AG10803 (cell line): ENCODE measurements at places on chromosomes 16 and 17.

DNA sequence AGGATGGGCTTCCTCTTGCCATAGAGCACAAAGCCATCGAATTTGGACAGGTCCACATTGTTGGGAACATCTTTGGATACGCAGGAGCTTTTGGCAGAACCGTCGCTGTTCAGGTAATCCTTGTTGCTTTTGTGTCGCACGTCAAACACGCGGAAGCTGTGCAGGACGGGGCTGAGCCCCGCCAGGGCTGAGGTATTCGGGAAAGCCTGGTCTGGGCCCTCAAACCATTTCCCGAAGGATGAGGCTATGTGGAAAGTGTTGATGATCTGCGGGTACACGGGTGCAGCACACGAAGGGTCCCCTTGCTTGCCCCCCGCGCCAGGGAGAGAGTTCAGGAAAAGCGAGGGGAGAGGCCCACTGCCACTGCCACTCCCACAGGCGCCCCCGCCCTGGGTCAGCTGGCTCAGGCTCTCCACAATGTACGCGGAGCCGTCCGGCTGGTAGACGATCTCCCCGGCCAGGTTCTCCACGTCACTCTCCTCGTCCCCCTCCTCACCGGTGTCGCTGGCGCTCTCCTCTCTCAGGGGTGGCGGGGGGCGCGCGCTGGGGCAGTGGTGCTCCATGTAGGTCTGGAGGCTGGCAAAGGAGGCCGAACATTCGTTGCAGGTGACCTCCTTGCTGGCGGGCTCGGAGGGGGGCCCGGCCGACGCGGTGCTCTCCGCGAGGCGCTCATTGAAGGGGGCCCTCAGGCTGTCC lies 88.5 kb downstream of the ZFHX3 start:
- no peak for DNase-seq

DNA sequence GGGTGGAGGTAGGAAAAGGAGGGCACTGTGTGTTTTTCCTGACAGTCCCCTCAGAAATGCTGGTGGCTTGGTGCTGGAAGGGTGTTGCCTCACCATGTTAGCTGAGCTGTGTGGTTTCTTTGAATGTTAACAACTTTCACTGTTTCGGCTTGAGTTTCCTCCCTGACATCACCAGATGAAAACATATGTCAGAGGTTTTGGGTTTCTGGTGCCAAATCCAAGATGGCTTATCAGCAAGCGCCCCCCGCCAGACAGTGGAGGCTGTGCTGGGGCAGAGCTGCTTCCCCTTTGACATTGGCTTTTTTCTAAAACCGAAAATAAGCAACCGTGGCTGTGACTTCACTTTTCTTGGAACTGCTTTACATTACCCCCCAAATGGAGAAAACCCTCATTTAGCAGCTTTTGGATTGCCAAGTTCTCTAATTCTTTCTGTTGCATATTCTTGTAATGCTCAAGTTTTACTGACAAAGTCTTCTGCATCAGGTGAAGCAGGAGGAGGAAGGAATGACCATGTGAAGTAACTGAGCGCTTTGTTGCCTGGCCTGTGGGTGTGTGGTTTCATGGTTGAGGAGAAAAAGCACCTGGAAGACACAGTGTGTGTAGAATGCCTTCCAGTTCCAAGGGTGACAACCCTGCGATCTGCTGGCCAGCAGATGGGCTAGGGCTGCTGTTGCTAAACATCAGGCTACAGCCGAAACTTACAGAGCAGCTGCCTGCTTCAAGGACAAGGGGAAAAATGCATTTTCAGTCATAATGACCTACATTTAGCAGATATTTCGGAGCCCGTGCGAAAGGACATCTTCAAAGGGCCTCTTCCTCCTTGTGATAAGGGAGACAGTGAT lies 9.7 kb downstream of the RMI2 start:
- DNase-seq = peak; percentile 40

- no peak for DNase-seq
Observed at GRCh38 chr17:79659376-79659775, 48.5 kb upstream of the RBFOX3 start.

GRCh38 chr16:73018821-73019456 lies 29.0 kb downstream of the ZFHX3 start:
- no peak for DNase-seq

GRCh38 chr16:72875291-72876031 lies 172.5 kb downstream of the ZFHX3 start:
- no peak for DNase-seq

DNA sequence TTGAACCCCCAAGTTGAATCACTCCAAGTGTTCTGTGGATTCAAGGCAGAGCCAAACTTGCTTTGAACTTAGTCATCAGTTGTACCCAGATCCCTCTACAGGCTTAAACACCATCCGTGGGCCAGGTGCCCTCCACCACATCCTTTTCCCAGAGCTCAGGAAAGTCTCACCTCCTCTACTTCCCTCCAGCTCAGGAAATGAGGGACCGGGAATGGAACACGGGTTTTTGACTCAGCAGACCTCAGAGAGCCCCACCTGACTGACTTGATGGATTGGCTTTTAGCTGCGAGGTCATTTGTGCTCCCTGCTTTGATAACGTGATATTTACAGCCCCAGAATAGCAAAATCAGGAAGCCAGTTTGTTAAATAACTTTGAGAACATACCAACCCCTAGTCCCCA lies 20.1 kb downstream of the GID4 start:
- no peak for DNase-seq

- no peak for DNase-seq
Observed at GRCh38 chr16:88662222-88662842, 559 bp downstream of the MVD start.

DNA sequence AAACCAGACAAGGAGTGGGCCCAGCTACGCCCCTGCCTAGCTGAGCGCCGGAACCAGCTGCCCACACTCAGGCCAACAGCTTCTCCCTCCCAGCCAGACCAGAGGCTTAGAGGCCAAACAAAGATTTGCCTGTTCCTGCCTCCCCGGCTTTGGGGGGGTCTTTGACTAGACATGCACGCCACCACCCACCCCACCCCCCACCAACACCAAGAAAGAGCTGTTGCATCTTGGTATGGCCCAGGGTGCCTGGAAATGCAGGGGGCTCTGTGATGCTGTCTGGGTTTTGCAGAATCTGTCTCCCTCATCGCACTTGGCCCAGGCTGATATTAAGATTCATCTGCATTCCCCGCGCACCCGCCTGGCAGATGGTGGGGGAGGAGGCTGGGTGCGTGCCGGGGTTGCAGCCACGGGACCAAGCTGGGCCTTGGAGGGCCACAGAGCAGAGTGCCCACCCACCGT lies 1.3 kb upstream of the NXPH3 start:
- DNase-seq = no peak

DNA sequence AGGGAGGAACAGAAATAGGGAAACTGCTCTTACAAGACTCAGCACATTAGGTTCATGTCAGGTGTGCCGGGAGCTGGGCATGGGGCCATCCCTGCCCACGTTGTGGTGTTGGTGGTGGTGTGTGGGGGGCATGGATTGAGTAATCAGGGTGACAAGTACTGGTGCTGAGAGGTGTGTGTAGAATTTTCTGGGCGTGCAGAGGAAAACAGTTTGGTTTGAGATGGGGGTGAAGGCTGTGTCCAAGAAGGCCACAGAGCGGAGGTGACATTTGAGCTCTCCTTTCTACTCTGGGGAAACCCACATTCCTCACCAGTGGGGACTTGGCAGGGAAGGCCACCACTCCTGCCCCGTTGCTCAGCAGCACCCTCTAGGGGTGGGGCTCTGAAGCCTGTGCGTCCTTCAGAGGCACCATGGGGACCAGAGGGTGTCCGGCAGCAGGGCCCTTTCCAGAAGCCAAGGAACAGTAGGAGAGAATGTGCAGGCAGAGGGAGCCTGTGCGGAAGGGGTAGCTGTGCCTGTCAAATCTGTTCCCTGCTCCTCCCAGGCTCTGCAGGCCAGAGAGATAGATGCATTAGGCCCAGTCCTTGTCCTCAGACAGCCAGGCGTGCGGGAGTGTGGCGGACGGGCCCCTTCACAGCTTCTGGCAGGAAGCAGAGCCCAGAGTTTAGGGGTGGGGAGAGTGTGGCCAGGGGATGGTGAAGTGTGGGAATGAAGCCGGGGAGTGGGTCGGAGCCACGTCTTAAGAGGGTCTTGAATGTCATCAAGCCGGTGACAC lies 48.7 kb upstream of the GSE1 start:
- DNase-seq = no peak

DNA sequence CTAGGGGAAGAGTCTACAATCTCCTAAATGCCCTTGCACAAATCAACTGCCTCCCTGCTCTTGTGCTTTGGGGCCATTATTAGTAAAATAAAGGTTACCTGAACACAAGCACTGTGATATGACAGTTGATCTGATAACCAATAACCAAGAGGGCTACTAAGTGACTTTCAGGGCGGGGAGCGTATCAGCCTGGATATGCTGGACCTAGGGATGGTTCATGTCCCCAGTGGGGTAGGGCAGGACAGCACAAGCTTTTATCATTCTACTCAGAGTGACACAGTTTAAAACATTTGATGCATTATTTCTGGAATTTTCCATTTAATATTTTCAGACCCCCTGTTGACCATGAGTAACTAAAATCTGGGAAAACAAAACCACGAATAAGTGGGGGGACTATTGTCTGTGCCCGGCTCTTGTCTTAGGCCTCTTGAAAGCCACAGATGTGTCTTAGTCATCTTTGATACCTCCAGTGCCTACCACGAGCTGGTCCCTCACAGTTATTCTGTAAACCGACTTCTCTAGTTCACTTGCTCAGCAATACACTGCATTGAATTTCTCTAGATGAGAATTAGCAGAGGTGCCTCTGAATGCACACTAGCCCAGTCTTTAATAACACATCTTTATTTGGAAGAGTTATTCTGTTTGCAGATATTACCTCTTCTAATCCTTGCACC lies 94.6 kb upstream of the DHX40 start:
- DNase-seq = no peak

GRCh38 chr16:31344712-31345111 lies 10.3 kb upstream of the ITGAX start:
- DNase-seq = no peak

GRCh38 chr17:73690676-73691075 lies 46.4 kb upstream of the SDK2 start:
- DNase-seq = no peak

DNA sequence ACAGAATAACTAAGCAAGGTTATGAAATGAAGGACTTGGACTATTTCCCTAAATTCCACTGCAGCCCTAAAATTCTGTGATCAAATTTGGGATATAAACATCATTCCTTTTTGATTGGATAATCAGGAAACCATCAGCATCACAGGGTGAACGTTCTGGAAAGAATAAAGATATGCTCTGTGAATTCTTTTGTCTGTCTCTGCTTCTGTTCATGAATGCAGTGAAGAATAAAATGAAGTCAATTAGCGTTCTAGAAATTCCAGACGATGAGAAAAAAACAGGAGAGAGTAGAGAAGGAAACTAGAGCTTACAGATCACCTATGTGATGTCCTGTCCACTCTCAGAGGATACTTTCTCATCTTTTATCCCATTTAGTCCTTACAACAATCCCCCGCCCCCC lies 295.1 kb upstream of the SOX9 start:
- peak; percentile 43 for DNase-seq

DNA sequence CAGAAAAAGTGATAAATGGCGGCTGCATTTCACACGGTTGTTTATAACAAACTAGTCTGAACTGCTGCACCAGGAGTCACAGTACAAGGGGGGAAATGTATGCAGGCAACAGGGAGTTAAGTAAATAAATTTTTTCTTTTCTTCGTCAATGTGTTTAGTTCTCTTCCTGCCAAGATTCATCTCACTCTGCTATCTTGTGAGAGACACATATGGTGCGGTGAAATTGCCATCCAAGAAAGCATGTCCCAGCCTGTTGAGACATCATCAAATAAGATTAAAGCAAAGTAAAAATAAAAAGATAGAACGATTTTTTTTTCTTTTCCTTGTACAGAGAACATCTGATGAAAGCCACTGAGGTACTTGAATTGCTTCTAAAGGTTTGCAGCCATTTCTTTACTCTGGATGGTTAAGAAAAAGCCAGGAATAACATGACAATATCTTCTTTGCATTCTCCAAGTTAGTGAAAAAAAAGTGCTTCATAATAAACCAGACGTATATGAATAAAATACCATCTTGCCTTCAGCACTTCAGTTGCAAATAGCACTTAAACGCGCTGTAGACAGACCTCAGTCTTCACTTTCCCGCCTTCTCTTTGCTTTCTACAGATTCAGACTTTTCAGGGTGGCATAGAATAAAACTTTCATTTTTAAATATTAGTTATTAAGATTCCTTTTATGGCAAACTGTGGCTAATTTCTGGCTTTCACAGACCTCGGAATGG lies 506.2 kb upstream of the ZFHX3 start:
- DNase-seq = no peak

DNA sequence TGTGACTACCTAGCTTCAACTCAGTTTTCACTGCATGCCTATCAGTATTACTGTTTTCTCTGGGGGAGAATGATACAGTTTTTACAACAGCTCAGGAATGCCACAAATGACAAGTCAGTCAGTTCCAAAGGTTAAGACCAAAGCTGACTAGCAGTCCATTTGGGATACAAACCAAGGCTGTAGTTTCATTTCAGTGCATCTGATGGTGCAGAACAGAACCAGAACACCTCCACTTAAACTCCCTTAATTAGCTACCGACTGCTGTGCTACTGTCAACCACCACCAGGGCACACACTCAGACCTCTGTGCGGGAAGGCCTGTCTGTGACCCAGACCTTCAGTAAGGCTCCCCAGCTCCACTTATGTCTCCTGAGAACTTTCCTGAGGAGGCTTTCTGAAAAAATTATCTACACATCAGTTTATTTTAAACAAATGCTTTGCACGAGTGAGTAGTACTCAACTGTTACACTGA lies 20.4 kb downstream of the NFE2L1 start:
- peak; percentile 73 for DNase-seq

- DNase-seq = no peak
Observed at GRCh38 chr16:72957303-72958277, 90.3 kb downstream of the ZFHX3 start.

- DNase-seq = no peak
Observed at GRCh38 chr17:13106171-13106570, 88.3 kb upstream of the ELAC2 start.

DNA sequence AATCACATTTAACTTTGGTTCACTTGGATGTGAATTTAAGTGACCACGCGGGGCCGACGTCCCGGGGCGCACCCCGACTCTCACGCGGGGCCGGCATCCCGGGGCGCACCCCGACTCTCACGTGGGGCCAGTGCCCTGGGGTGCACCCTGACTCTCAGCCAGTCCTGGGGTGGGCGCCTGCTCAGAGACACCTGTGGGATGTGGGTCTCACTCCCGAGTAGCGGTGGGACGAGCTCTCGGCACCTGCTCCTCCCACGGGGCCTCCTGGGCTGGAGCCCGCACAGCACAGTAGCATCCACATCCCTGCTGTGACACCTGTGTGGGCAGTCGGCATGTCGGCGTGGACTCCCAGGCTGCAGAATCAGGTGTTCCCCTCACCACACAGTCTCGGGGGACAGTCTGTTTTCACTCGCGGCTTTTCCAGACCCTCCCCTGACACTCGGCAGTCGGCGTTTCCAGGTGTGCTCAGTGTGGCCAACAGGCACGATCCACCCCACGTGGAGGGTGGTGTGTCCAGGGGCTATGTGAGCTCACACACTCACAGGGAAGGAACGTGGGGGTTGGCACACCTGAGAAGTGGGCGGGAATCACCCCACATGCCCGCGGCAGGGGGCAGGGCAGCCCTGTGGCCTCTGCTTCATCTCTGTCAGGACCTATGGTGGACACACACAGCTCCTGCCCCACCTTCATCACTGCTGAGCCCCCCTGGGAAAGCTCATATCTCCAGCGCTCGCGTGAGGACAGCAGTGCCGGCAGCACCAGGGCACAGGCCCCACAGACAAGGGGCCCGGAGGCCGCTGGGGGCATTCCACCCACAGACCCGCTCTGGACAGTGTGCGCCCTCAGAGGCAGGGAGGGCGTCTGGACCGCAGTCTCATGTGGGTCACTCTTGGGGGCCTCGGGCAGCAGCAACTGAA lies 51.8 kb downstream of the LMF1 start:
- DNase-seq = no peak
